ENCODE measurements at places on chromosomes 12 and 14.

DNA sequence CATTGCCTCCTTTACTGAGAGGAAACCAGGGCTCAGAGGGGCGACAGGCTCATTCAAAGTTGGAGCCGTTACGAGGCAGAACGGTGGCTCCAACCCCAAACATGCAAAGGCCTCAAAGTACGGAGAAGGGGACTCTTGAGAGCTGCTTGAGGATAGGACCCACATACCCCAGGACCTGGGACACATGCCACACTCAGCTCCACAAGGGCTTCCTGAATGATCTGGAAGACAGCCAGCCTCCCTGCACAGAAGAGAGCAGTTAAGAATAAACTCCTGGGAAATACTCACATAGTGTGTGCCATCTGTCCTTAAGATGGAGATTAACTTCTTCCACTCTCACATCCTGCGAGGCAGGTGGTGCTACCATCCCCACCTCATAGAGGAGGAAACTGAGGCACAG lies 26.6 kb upstream of the NXPH4 start:
- no peak for DNase-seq

DNA sequence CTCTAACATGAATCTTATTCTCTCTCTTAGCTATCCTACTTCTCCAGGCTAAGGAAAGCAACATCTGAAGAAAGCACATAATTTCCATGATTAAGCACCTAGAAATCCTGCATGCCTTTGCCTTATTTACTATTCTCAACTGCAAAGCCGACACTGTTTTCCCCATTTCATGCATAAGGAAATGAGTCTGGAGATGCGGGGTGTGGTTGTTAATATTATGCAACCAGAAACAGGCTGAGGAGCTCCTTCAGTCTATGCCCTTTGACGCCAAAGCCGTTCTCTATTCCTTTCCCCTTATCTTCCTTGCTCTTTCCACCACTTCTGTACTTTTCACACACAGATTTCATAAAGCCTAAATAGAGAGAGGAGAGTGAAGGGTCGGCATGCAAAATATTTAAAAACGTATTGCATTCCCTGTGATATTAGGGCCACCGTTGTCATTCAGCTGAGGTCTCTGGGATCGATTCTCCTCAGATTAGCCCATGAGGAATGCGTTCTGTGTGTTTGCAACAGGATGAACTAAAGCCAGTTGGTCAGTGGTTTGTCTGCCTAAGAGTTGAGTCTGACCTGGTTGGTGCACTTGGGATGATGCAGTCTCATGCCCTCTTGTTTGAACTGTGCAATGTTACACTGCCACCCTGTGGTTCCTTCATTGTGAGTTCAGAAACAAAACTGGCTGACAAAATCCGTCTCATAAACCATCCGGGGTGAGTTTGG lies 53.1 kb upstream of the PLEKHG7 start:
- DNase-seq: no peak

DNA sequence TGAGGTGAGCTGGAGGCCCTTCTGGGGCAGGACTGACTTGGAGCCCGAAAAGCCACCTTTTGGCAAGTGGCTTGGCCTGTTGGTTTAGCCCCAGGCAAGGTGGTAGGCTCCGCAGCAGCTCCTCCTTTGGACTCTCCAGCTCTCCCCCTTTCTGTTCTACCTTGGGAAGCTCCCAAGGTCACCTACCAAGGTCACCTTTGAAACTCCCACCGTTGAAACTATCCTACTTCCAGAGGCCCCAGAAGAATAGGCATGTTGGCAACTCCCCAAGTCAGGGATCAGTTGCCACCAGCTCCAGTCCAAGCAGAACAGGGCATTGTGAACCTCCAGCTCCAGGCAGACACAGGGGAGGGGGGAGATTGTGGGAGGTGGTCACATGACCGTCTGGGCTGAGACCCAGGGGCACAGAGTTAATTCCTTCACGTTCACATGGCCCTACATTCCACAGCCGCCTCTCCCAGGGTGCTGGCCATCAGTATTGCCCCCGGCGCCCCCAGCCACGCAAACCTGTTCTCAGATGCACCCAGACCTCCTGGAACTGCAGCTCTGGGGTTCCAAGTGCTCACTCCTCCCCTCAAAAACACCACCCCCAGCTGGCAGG lies 14.4 kb downstream of the IRF2BPL start:
- DNase-seq: no peak

DNA sequence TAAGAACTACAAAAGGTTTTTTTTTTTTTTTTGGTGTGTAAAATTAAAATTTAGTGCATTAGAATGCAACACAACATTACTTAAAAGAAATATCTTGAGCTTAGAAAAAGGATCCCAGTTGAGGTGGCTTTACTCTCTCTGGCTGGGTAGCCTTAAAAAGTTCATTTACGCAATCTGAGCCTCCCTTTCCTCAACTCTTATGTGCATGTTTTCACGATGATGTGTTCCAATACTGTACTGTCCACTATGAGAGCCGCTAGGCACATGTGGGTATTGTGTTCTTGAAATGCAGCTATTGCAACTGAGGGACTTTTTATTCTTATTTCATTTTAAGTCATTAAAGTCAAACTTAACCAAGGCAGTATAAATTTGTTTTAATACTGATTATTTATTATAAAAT lies 460.9 kb upstream of the SYT1 start:
- DNase-seq: no peak

GRCh38 chr12:6049587-6049986 lies 74.9 kb downstream of the VWF start:
- DNase-seq: no peak

GRCh38 chr12:68559246-68559645 lies 51.5 kb upstream of the RAP1B start:
- DNase-seq: no peak

GRCh38 chr12:38771871-38772270 lies 133.5 kb downstream of the CPNE8 start:
- DNase-seq: no peak

GRCh38 chr12:122123051-122123760 lies 44.6 kb downstream of the MLXIP start:
- DNase-seq: no peak

- peak; percentile 91 for DNase-seq
Measured at GRCh38 chr12:52495389-52495788, 2.3 kb upstream of the KRT6A start.

- DNase-seq: peak; percentile 56
Measured at GRCh38 chr14:103121846-103122584, 1.2 kb upstream of the TNFAIP2 start.

GRCh38 chr14:102928412-102929240 lies 6.2 kb downstream of the AMN start:
- peak; percentile 15 for DNase-seq

DNA sequence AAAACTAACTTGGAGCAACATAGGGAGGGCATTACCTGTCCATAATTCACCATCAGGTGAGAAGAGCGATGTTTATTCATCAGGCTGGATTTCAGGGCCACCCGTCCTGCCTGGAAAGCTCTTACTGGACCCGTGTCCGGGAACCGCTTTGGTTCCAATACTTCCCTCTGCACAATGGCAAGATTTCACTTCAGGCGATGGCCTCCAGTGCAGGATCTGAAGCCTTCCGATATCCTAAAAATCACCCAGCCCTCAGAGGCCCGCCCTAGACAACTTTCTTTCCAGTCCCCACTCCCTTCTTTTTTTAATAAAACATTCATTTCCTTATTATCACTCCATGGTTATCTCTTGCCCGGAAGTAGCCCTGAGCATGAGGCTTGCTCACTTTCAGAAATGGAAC lies 92.5 kb downstream of the BCL11B start:
- no peak for DNase-seq

DNA sequence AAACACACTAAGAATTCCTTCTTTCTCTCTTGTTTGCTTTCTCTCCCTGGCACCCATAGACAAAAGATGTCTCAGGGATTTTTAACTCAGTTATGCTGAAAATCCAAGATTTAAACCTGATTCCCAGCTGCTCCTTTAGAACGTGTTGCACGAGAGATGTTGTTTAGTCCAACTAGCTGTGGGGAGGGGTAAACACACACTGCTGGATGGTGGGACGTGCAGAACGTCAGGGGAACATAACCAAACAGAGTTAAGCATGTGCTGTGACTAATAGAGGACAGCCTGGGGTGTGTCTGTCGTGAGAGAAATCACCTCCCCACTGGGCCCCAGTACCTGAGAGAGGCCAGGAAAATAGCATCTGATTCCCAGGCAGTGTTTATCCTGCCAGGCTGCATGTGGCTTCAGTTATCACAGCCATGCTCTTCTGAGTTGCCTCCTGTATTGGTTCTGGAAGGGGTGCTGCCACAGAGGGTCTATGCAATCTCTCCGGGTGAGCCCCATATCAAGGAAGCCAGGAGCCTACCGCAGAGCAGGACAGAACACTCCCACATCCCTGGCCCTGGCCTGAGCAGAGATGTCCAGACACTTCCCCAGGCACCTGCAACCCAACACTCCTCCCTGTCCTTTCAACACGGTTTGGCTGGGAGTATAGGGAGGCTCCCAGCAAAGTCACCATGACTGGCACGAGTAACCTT lies 112.7 kb upstream of the EGLN3 start:
- no peak for DNase-seq

- DNase-seq: no peak
Measured at GRCh38 chr14:50795909-50796308, 35.1 kb downstream of the NIN start.

Measured in NCI-H187 treated with DMSO at 0.1 percent for 48 hours (cell line).